Esophagus squamous epithelium (tissue), 5 donors: ENCODE measurements at places on chromosomes 7 and 10.

GRCh38 chr7:47520406-47520805 lies 61.5 kb downstream of the TNS3 start:
- DNase-seq, result no peak

GRCh38 chr7:84144935-84145334 lies 49.7 kb downstream of the SEMA3A start:
- DNase-seq, result no peak

DNA sequence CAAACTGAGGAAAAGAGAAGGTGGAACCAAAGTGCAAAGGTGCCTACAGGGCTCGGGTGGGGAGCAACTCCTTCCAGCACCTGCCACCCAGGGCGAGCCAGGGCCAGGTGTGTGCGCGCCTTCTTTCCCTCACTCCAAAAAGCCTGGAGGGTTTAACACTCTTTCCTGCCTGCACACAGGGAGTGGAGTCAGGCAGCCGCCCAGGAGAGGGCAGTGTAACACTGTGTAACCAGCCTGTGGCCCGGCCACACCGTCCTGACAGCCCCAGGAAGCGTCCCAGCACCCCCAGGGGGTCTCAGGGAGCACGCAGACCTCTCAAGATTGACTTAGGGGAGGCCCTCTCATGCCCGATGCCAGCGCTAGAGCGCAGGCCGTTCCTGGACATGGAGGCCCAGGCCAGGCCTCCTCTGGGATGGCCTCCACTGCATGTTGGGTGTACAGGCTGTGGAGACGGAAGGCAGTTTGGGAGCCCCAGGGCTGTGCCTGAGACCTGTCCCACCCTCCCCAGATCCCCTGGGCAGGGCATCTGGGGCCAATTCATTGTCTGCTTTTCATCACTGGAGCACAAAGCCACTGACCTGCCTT lies 13.4 kb downstream of the BRI3 start:
- no peak for DNase-seq

DNA sequence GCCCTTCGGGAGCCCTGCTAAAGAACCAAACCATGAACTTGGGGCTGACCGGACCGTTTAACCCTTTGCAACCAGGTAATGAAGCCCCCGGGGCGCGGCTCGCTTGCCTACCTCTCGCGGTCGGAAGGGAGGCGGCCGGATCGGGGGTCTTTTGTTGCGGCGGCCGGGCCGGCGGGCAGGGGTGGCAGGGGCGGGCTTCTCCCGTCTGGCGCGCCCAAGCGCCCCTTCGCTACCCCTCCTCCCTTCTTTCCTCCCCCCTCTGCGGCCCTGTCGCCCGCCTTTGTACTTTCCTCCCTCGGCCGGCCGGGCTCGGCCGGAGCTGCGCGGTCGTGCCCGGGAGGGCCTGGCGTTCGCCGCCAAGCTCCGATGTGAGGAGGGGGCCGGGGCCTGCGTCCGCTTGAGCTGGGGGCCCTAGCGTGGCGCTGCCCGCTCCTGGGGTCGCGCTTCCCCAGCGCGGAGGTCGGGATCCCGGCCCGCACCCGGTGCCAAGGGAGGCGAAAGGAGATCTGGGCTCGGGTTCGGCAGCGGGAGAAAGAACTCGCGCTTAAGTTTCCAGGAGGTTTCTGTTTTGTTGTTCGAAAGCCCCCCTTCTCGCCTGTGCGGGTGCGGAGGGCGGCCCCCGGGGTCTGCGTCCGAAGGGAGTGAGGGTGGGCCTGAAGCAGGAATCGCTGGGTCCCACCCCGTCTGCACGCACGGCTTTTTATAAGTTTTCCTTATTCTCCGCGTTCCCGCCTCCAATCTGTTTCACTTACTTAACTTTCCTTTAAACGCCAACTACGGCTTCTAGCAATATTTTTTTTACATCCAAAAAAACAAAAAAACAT lies 436.8 kb upstream of the GALNT17 start:
- DNase-seq, result no peak

- no peak for DNase-seq
Measured at GRCh38 chr10:48490571-48490940, 114.3 kb downstream of the ARHGAP22 start.

DNA sequence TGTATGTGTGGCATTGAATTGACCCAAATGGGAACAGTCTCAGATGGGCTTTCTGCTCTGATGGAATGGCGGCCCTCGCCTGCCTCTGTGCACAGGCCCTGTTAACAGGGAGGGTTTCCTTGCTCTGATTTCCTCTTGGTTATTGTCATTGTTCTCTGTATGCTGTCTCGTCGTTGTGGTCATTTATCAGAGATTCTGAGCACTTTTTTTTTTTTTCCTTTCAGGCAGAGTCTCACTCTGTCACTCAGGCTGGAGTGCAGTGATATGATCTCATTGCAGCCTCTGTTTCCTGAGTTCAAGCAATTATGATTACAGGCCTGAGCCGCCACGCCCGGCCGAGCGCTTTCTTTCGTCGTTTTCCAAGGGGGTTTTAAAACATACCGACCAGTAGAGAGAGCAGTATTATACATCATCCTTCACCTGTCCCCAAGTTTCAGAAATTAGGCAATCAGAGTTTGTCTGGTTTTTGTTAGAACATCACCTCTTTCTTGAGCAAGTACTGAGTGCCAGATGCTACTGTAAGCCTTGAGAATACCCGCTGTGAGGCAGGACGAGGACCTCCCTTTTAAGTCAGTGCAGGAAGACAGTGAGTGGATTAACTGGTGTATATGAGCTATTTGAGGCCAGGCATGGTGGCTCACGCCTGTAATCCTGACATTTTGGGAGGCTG lies 6.5 kb downstream of the CHST12 start:
- DNase-seq, result no peak

- DNase-seq, result no peak
Measured at GRCh38 chr7:2654059-2654458, 22.3 kb downstream of the TTYH3 start.

GRCh38 chr7:141660259-141660658 lies 41.7 kb downstream of the DENND11 start:
- DNase-seq, result no peak

DNA sequence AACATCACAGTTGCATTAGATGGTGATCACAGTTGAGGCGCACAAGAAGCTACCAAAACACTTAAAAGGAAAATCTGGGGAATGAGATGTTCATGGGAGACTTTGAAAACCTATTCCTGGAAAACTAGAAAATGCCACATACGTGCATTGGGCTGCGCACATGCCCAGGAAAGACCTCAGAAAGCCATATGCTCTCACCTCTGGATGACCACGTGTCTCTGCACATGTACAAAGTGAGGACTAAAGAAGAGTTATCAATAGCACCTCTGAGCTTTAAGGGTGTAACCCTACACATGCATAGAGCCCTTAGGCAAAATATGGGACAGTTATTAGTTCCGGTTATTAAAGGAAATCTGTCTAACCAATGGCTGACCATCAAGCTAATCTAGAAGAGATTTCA lies 77.7 kb downstream of the CRPPA start:
- no peak for DNase-seq

DNA sequence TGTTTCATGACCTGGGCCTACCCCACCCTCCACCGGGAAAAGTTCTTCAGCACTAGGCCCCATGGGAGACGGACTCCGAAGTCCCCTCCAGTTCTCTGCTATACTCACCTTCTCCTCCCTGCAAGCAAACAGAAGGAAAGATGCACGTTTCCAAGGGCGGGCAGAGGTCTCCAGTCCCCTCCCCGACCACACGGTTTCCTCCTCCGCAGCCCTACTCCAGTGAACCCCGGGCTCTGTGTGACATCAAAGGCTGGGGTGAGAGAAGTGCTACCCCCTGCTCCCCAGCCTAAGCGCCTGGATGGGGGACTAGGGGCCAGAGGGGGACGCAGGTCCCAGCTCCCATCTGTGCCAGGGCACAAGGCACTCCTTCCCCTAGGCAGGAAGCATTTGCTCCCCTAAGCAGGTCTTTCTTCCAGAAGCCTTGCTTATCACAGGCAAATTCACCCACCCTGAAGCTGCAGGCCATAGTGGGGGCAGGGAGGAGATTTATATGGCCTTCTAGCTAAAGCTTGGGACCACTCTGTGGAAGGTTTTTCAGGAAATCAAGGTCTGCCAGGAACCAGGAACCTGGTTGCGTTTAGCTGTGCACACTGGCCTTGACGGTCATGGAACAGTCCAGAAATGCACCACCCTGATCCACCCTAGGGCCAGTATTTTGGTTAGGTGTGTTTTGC lies 52.8 kb downstream of the ASB13 start:
- no peak for DNase-seq

- DNase-seq, result no peak
Measured at GRCh38 chr7:51444936-51445335, 128.3 kb upstream of the COBL start.

DNA sequence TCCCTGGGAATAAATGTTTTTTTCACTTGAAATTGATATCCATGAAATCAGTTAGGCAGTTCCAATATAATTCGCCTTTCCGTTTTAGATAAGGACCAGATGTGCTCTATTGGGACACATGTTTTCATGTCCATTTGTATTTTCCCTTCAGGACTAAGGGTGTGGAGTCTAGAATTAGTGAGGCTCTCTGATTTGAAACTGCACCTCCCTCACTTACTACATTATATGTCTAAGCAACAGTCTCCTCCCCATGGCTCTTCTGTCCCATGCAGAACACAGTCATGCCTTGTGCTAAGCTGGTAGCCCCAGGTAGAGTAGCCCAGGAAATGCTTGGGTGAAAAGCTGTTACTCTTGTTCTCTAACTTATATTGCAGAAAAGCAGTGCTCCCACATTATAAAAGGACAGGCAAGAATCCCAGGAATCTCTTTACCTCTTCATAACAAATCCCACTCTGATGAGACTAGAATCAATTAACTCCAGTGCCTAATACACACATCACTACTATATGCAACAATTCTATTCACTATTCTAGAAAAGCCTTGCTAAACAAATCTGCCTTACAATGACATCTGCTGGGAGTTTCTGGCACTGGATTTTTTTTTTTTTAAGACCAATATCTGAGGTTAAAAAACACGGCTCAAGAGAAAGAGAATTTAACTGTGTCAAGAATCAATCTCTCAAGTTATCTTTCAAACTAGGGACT lies 293.9 kb downstream of the SNX13 start:
- no peak for DNase-seq

DNA sequence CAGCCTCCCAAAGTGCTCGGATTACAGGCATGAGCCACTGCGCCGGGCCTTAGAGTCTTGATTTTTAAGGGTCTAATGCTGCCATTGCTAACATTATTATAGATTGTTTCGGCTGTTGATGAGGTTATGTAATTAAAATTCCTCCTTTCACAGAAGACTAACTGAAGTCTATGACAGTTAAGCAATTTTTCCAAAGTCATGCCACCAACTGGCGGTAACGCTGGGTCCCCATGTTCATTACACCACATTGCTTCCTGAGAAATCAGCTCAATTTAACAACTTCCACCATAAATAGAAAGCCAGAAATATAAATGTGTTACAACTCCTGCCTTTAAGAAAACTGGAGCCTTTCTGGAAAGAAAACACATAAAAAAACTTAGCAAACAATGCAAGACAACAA lies 3.5 kb downstream of the ERLIN1 start:
- no peak for DNase-seq
